ENCODE measurements at places on chromosomes 4 and X.
A peak's percentile ranks its signal among the peaks of the same experiment; 100 is the strongest.

DNA sequence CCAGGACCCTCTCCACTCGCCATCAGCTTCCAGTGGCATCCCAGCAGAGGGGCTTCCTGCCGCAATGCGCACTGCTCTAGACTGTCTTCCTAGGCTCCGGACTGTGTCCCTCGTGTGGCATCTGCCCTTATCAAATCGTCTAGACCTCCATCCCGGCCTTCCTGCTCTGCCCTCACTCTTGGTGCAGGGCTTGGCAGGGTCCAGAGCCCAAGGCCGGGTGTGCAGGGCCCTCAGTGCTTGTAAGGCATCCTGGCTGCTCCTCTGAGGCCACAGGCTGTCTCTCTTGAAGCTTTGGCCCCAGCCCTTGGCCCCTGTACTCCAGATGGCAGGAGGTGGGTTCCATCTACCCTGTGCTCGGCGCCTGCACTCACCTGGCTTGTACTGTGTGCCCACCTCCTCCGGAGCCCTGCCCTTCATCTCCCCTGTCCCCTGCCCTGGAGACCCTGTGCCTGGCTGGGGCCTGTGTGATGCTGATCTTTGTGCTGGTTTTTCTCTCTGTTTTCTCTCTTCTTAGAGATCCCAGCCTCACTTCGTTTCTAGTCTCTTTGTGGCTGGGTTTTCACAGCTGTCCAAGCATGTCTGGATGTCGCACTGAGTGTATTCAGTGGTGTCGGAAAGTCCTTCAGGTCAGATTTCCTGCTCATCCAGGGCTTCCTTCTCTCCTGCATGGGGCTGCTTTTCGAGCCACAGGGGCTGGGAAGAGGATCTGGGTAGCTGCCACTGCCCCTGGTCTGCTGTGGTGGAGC lies 3.7 kb upstream of the TREX2 start:
- DNase-seq = no peak

GRCh38 chr4:3530663-3531254 lies 1.5 kb downstream of the LRPAP1 start:
- DNase-seq = no peak

- DNase-seq = no peak
Observed at GRCh38 chr4:185585211-185585610, 49.9 kb upstream of the PDLIM3 start.

DNA sequence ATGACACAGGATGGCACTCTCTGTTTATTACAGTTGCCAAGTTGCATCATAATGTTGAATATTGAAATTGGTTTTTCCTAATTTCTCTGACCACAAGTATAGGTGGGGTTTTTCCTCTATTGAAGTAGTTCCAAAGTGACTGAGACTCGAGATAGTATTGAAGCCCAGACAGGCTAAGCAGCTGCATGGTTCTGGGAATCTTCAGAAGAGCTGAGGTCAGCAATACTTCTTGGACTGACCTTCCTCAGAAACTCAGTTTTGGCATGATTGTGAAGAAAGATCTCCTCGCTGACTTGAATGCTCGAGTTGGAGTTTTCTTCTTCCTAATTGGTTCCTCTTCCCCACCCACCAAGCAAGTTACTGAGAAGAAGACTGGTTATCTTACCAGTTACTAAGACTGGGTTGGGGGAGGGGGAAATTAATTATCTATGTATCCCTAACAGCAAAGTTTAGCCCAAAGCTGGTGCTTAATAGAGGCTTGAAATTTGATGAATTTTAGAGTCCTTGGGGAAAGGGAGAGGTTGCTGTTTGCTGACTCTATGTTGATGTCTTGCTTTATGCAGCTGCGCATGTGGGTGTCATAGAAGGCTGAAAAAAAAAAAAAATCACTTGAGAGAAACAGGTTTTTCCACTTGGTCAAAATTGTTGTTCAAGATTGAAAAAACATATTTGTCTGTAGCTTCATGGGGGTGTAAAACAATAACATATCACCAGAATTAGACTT lies 91.1 kb downstream of the P2RY10 start:
- no peak for DNase-seq

- no peak for DNase-seq
Observed at GRCh38 chr4:110344165-110344564, 131.8 kb upstream of the ENPEP start.

GRCh38 chr4:71050809-71051208 lies 57.4 kb downstream of the DCK start:
- DNase-seq = no peak

DNA sequence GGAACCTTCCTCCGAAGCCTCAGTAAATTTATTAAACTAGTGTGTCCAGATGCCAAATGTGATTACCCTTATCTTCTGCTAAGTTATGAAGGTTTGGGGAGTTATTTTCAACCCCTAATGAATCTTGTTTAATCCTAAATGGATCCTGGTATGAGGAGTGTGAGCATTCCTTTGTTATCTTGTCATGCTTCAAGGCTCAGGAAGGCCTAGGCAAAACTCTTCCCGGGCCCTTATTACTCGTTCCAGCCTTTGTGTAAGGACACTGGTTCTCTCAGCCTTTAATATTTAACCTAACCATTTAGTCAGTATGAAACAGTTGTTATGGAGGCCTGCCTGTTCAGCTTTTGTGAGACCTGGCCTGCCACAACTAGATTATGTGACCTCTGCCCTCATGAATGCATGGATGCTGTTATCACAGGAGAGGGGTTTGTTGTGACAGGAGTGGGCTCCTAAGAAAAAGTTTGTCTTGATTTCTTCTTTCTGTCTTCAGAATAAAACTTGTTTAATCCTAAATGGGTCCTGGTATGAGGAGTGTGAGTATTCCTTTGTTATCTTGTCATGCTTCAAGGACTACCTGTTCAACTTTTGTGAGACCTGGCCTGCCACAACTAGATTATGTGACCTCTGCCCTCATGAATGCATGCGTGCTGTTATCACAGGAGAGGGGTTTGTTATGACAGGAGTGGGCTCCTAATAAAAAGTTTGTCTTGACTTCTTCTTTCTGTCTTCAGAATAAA lies 181.7 kb downstream of the SLC39A8 start:
- DNase-seq = no peak

- no peak for DNase-seq
Observed at GRCh38 chr4:80876810-80877209, 153.7 kb upstream of the BMP3 start.

DNA sequence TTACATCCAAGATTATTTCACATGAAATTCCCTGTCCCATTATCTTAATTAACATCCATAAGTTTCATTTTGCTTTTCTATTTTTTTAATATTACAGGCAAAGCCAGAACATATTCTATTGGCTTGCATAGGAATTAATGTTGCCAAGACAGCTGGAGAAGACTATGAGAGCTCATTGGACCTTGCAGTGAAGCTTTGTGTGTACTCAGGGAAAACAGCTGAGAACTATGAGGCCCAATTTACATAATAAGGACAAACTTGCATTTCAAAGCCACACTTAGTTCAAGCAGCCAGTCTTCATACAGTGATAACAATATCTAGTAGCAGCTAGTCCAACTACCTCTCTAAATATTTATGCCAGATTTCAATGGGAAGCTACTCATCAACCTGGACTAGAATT lies 134.4 kb downstream of the DDX53 start:
- no peak for DNase-seq

DNA sequence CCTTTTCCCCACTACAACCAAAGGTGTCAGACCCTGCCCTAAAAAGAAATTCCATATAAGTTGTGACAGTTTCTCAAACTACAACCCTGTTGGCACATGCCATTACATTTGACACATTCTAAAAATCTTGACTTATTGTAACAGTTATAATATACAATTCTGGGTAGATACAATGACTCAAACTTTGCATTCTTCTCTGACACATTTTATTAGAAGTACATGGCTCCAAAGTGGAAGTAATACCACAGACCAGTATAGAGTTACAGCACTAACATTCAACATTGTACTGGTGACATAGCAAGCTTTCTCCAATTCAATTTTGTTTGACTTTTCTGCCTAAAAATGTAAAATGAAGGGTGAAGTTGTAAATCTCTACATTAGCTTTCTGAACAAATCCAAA lies 196.6 kb upstream of the ETNPPL start:
- DNase-seq = no peak

GRCh38 chr4:102438396-102439235 lies 62.5 kb upstream of the NFKB1 start:
- DNase-seq = no peak

DNA sequence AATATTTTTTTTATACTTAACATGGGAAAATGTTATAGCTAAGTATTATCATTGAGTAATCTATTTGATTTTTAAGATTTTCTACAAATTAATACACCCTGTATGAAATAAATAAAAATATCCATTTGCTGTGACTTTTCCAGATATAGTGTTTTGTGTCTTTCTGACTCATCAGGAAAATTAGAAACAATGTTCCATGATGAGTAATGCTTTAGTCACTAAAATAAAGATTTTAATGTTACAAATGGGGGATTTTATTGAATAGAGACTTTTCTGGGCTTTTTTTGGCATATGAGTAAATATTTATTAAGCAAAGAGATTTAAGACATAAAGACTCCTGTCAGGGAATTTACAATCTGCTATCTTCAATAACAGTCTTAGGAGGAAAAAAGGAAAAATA lies 279.2 kb upstream of the NOCT start:
- no peak for DNase-seq

- no peak for DNase-seq
Observed at GRCh38 chr4:150234246-150234645, 156.0 kb downstream of the DCLK2 start.

- DNase-seq = no peak
Observed at GRCh38 chr4:165844161-165844560, 28.9 kb upstream of the TLL1 start.

DNA sequence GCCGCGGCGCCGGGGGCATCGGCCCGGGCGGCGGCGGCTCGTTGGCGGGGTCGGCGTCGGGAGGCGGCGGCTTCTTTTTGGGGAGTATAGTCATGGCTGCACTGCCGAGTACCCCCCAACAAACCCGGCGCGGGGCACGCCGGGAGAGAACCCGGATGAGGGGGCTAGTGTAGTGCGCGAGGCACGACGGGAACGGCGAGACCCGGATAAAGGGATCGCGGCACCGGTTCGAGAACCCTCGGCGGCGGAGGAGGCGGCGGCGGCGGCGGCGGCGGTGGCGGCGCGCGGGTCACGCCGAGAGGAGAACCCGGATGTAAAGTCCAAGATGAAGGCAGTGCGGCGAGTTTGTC lies at the start of gene OTUD5:
Gene OTUD5, minus strand, starts transcription at position 131 of the 350 bp plus-strand sequence. Its CDS starts 37 bp downstream, at position 94.
- DNase-seq = peak; percentile 53

- DNase-seq = no peak
Observed at GRCh38 chr4:24395937-24396336, 188.4 kb downstream of the DHX15 start.
